OCI-LY7 (cell line): ENCODE measurements at places on chromosomes 1 and 21.

DNA sequence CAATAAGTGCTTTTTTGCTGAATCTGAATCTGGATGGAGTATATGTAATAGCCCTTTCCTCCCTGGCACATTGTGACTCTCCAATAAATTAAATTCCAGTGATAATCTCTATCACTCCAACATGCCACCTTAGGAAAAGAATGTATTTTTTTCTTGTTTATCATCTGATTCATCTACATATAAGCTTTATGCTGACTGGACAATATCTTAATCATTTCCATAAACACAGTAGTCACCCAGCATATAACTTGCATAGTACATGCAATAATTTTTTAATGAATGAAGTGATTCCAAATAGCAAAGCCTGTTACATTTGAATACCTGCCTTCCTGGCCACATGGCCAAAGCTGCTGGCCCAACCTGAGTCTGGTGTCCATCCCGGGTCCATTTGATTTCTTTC, 477.6 kb upstream of the USP24 start:
- DNase-seq = no peak

DNA sequence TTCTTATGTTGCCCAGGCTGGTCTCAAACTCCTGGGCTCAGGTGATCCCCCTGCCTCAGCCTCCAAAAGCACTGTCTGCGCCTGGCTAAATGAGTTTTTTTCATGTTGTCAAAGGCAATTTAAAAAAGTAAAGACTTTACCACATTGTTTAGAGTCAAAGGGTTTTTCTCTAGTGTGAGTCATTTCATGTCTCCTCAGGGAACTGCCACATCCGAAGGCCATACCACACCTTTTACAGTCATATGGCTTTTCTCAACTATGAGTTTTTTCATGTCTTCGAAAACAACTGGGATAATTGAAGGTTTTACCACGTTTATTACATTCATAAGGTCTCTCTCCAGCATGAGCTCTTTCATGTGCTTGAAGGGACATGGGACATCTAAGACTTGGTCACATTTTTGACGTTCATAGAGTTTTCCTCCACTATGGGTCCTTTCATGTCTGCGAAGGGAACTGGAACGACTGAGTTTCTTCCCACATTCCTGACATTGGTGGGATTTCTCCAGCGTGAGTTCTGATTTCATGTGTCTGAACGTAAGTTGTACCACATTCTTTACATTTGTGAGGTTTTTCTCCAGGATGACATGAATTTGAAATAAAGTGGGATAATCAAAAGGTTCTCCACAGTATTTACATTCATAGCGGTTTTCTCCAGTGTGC, 65.6 kb downstream of the UCHL5 start:
- no peak for DNase-seq

DNA sequence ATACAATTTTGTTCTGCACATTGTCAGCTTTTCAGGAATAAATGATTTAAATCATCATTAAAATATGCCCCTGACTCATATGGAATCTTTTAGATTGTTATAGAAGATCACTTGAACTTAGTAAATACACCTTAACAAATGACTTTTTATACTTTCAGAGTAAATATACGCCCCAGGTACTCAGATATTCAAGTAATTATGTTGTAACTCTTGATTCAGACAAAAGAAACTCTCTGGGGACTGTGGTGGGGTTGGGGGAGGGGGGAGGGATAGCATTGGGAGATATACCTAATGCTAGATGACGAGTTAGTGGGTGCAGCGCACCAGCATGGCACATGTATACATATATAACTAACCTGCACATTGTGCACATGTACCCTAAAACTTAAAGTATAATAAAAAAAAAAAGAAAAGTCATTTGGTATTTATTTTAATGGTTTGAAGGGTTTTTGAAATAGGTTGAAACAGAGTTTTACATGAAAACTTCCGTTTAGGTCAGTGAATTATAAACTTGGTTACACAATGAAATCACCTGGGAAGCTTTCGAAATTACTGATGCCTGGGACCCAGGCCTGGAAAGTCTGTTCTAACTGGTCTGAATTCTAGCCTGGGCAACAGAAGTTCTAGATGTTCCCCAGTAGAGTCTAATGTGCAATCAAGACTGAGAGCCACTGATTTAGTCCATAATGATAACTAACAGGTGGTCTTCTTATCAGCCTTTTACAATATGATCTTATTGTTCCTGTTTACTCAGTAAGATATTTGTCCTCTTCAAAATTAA, 320.5 kb upstream of the NR5A2 start:
- no peak for DNase-seq

GRCh38 chr1:147652306-147652705, 18.0 kb downstream of the ACP6 start:
- no peak for DNase-seq

- peak; percentile 49 for DNase-seq
These were observed 684 bp upstream of the MRPL20 start for GRCh38 chr1:1407636-1408318.

DNA sequence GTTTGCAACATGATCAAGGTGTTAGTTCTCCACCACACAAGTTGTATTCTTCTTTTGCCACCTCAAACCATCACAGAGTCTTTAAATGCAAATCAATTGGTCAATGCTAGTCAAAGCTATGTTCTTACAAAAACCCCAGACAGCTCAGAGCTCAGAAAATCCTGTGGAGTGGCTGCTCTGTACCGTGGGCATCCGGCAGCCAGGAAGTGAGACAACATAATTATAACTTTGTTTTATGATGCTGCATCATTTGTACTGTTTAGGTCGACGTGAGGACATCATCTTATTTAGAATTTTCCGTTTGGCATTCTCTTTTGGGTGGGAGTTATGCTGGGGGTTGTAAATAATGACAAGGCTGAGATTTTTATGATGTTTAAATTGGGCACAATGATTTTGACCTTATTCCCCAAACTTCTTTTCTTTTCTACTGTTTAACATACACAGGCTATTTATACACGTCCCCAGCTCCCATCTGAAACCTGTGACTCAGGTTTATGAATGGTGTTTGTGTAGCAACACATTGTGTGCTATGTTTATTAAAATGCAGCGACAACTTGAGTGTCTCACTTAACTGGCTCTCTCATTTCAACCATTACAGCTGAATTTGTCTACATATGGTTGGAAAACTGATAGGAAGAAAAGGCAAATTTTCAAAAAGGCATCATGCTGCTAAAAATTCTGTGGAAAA, 124.0 kb downstream of the CNIH3 start:
- DNase-seq = peak; percentile 4

GRCh38 chr1:91700771-91701471, 185.0 kb downstream of the TGFBR3 start:
- DNase-seq = no peak
